HL-60 (cell line): ENCODE measurements at places on chromosomes 2 and 18.

- DNase-seq = peak; percentile 11
These were observed 68.8 kb upstream of the CD28 start for GRCh38 chr2:203637471-203638167.

- no peak for DNase-seq
These were observed 34.4 kb upstream of the ZNF516 start for GRCh38 chr18:76529433-76529811.

- DNase-seq = no peak
These were observed 200.3 kb downstream of the NRXN1 start for GRCh38 chr2:50831676-50832075.

GRCh38 chr2:216665242-216665641 is 30.1 kb downstream of the IGFBP5 start:
- DNase-seq = no peak

- peak; percentile 70 for DNase-seq
These were observed 102.5 kb downstream of the ATL2 start for GRCh38 chr2:38274286-38275276.

DNA sequence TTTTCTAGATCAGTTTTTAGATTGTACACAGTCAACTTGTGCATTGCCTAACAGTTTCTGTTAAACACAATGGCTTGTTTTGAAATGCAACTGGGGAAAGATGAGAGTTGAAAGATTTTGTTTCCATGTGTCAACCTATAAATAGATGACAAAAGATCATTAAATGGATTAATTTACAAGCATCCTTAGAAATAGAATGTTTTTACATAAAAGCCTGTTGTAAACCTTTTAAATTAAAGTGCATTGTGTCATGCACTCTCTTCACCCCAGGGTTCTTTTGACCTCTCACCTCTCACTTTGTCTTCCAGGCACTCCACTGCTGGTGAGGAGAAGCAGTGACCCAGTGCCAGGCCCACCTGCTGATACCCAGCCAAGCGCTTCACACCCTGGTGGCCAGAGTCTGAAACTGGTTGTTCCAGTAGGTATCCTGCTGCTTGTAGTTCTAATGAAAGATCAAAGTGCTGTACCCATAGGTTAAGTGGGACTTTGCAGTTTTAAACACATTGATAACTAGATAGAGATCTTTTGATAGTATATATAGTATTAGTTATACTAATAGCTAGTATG is 502.1 kb downstream of the PARD3B start:
- DNase-seq = no peak

DNA sequence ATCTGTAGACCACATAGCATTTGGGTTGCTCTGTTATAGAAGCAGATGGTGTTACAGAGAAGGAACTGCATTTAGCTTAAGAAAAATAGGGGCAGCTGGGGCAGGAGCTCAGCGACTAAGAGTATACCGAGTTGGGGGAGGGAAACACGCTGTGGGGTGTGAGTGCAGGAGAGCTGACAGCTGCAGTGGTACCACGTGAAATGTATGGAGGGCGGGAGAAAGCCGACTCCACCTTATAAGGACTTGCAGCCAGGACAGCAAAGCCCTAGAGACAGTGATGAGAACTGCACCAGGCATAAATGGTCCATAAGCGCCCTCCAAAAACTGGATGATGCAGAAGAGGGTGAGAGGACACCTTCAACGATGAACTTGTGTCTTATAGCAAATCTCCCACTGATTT is 237.6 kb downstream of the PRKCE start:
- peak; percentile 49 for DNase-seq

GRCh38 chr2:221443645-221444044 is 128.5 kb downstream of the EPHA4 start:
- DNase-seq = no peak

DNA sequence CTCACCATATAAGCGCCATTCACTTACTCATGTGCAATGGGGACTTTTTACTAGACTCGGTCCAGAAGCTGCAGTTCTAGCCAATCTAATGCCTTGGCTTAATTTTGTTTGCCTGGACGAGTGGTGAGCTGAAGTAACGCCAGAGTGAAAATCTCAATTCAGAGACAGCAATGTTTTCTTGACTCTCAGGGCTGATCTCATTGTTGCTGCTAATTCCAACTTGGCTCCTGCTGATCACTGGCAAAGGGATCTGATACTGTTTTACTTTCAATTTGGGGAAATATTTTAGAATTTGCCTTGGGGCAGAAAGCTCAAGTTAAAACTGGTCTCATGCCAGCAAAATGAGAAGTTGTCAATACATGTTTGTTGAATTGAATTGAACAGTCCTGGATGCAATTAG is 906.6 kb upstream of the CDH2 start:
- DNase-seq = no peak

DNA sequence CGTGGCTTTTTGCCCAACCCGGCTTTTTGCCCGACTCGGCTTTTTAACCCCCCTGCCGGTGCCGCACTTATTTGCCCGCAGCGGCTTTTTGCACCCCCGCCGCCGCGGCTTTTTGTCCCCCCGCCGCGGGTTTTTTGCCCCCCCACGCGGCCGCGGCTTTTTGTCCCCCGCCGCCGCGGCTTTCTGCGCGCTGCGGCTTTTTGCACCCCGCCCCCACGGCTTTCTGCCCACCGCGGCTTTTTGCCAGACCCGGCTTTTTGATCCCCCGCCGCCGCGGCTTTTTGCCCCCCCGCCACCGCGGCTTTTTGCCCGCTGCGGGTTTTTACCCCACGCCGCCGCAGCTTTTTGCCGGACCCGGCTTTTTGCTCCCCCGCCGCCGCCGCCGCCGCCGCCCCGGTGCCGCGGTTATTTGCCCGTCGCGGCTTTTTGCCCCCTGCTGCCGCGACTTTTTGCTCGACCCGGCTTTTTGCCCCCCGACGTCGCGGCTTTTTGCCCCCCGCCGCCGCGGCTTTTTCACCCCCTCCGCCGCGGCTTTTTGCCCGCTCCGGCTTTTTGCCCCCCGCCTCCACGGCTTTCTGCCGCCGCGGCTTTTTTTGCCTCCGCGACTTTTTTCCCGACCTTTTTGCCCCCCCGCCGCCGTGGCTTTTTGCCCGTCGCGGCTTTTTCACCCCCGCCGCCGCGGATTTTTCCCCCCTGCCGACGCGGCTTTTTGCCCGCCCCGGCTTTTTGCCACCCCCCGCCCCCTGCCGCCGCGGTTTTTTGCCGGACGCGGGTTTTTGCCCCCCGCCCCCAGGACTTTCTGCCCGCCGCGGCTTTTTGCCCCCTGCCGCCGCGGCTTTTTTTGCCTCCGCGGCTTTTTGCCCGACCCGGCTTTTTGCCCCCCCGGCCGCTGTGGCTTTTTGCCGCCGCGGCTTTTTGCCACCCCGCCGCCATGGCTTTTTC is 2786.5 kb downstream of the RPIA start:
- DNase-seq = no peak

- DNase-seq = no peak
These were observed 1.2 kb downstream of the DLX1 start for GRCh38 chr2:172086241-172087206.

GRCh38 chr2:37589298-37589697 is 82.1 kb downstream of the CDC42EP3 start:
- no peak for DNase-seq

- DNase-seq = no peak
These were observed 512.1 kb upstream of the SYT4 start for GRCh38 chr18:43789234-43790000.

GRCh38 chr18:52451256-52451655 is 111.3 kb downstream of the DCC start:
- DNase-seq = no peak

DNA sequence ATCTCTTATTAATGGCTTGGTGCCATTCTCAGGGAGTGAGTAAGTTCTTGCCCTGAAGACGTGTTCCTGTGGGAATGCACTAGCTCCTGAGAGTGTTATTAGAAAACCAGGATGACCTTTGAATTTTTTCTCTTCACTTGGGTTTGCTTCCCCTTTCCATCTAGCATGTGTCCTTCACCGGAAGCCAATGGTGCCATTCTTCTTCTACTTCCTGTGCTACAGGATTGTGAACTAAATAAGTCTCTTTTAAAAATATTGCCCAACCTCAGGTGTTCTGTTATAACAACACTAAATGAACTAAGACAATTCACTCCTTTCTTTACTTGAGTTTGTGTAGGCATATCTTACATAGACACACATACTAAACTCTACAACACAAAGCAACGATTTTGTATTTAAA is 447.0 kb downstream of the SOX11 start:
- DNase-seq = no peak

DNA sequence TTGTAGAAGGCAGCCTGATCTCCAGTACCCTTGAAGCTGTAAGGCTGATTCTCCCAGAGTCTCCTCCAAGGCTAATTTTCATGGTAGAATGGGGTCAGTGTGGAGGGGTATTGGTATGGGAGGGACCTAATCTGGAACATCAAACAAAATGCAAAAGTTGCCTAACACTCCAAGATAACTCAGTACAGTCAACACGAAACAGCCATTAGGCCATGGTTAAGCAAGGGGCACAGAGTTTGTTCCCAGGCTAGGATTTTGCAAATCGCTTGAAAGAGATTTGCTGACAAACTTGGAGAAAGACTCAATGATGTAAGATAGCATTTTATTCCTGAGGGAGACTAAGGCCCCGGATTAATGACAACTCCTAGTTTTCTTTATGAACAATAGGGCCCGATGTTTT is 5.4 kb downstream of the PID1 start:
- no peak for DNase-seq

- DNase-seq = no peak
These were observed 36.3 kb upstream of the MSTN start for GRCh38 chr2:190098851-190099250.

DNA sequence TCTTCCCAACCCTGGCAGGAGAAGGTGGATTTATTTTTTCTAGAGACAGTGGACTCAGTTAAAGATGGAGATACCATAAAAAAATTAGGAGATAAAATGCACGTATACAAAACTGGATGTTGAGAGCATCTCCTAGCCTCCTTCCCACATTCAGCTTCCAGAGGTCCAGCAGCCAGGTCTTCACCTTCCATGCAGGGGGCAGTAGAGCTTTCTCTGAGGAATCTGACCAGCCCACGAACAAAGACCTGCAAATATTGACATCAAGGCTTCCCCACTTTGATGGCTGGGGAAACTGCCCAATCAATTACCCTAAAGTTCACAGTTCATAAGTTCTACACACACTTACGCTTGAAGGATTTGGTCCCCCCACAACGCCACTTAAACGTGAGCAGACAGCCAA is 24.5 kb downstream of the AQP4 start:
- DNase-seq = no peak

DNA sequence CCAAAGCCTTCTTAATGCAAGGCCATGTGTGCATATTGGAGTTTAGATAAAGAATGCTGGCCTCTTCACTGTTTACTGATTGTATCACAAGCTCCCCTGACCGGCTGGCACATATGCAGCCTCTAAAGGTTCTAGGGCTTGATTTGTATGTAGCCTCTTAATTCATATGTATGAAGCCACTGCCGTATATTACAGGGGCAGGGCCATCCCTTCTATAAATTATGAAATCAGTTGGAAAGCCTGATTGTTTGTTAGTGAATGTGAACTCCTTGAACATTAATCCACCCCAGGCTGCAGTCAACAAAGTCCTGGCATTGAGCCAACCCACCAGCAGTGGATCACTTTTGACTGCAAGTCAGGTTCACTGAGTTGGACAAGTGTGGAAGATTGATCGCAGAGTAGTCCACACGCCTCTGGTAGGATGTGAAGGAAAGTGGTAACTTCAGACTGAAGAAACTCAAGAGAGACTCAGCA is 61.6 kb upstream of the PARD3B start:
- DNase-seq = no peak

GRCh38 chr2:36587101-36587500 is 10.9 kb downstream of the FEZ2 start:
- DNase-seq = no peak

GRCh38 chr2:234630801-234631261 is 133.9 kb upstream of the ARL4C start:
- no peak for DNase-seq

GRCh38 chr18:35159782-35160181 is 81.1 kb upstream of the ZNF397 start:
- no peak for DNase-seq

- DNase-seq = no peak
These were observed 292.0 kb upstream of the CDH2 start for GRCh38 chr18:28468901-28469300.

DNA sequence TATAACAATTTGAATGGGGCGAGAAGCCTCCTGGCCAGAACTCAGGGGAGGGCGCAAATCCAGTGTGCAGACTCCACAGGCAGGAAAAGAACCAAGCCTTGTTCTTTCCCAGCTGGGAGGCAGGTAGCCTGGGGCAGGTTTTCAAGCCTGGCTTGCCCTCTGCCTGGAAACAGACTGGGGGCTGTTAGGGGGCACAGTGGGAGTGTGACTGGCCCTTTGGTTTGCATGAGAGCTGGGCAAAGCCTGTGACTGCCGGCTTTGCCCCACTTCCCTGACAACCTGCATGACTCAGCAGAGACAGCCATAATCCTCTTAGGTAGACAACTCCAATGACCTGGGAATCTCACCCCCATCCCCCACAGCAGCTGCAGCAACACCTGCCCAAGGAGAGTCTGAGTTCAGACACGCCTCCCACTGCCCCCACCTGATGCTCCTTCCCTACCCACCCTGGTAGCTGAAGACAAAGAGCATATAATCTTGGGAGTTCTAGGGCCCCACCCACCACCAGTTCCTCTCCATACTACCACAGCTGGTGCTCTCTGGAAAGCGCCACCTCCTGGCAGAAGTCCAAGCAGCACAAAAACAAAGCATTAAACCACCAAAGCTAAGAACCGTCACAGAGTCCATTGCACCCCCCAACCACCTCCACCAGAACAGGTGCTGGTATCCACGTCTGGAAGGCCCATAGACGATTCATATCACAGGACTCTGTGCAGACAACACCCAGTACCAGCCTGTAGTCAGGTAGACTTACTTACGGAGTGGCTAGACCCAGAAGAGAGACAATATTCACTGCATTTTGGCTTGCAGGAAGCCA is 402.5 kb downstream of the STK39 start:
- no peak for DNase-seq

DNA sequence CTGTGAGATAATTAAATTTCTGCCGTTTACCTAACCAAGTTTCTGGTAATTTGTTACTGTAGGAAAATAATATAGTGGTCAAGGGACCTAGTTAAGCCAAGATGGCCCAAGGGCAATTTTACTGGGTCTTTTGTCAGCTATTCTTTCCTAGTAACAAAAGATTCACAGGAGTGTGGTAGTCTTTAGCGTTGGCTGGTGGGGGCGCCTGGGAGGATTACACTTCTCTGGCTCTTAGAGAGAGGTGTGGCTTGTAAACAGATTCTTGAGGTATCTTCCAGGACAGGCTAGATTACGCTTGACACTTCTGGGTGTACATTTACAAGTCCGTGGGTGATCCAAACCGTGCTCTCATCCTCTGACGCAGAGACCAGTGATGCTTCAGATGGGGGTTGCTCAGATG is 3.3 kb upstream of the ACOXL start:
- no peak for DNase-seq

DNA sequence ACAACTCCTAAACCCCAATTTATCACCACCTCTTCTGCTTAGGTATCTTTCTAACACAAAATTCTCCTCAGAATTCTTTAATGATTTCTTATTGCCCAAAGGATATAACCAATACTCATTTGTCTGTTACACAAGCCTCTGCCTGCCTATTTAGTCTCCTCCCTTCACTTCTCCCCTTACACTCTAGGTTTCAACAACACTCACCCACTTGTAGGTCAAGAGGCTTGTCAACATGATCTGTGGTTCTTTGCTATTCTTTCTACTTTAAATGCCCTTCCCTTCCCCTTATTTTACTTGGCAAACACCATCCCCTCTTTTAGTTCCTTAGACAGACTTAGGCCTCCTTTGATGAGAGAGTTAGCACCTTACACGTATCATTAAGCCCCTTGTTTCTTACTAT is 69.0 kb upstream of the C2orf15 start:
- DNase-seq = no peak
